ENCODE measurements at places on chromosomes 13 and 19.
A peak's percentile ranks its signal among the peaks of the same experiment; 100 is the strongest.

- no peak for DNase-seq
Observed at GRCh38 chr13:53759016-53759415, 730.4 kb downstream of the OLFM4 start.

DNA sequence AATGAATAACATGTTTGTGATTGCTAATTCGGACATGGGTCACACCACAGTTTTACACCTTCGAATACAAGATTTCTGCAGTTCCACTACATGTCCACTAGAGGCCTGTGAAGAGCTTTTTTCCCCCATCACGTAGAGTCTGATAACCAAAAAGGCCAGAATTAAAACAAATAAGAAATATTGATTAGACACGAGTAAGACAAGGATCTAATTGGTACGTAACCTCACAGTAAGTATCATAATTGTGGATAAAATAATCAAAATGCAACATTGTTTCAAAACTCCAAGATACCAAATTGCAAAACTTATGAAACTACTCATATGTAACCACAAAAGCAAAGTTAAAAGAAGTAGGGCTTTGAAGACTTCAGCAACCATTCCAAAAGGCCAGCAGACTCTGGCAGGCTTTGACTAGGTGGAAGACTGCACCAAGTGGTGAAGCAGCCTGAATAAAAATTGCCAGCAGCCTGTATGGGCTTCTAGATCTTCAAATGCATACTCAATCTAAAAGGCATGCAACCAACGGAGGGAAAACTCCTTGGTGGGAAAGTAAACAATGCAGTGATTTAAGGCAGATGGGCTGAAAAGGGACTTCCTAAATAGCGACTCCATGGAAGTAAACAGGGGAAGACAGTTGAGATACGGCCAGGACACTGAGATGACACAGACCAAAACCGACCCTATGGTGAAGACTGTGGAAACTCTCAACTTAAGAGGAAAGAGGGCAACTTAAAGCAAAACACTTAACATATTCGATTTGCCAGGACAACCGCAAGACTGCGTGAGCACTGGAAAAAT is 56.7 kb downstream of the STARD13 start:
- DNase-seq, result no peak

- DNase-seq, result no peak
Observed at GRCh38 chr19:49811328-49811727, 1.8 kb downstream of the FUZ start.

- DNase-seq, result no peak
Observed at GRCh38 chr13:27481766-27482165, 31.4 kb upstream of the MTIF3 start.

DNA sequence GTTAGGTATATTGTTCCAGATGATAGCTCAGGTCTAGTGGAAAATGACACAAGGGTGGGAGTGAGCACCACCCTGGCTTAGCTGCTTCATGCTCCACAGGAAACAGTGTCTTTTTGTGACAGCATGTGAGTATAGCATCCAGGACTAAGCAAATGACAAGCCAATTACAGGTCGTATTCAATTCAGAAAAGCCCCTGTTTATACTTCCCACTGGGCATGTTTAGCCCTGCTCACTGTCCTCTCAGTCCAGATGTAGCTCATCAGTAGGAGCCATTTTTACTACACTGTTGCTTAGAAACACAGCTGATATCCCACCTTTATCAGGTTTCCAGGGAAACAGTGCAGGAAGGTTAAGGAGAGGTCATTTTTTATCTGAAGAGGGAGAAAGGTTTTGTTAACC is 8.0 kb downstream of the ABHD13 start:
- no peak for DNase-seq

DNA sequence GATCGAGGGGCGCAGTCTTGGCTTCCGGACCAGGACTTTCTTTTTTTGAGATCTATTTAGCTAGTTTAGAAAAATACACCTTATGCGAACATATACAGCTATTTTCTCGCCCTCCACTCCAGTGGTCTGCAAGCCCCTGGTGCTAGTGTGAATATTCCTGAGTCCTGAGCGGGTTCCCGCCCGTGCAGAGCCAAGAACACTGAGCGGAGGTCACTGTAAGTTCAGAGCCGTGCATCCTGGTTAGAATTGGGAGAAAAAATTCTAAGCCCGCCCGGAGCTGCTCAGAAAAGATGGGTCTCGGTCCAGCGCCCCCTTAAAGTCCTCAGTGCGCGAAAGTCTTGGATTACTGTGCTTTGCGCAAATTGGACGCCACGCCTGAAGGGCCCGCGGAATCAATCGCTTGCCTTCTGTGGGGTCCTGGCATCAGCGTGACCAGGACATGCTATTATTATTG is 117.7 kb downstream of the KCNRG start:
- DNase-seq, result no peak

DNA sequence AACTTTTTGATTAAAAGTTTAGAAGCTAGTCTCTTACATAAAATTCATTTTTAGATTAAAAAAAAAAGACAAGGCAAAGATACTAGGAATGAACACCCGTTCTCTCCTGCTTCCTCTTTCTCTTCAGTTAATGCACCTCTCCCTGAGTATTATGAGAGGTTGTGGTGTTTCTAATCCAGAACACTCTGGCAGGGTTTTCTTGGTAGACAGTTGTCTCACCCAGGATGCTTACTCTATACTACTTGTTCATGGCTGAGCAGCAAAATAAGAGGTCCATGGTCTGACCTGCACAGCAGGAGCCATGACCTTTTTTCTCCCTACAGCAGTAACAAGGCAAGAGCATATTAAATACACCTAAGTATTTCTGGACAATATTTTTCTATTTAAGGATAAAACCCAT is 62.0 kb downstream of the MICU2 start:
- DNase-seq, result no peak

DNA sequence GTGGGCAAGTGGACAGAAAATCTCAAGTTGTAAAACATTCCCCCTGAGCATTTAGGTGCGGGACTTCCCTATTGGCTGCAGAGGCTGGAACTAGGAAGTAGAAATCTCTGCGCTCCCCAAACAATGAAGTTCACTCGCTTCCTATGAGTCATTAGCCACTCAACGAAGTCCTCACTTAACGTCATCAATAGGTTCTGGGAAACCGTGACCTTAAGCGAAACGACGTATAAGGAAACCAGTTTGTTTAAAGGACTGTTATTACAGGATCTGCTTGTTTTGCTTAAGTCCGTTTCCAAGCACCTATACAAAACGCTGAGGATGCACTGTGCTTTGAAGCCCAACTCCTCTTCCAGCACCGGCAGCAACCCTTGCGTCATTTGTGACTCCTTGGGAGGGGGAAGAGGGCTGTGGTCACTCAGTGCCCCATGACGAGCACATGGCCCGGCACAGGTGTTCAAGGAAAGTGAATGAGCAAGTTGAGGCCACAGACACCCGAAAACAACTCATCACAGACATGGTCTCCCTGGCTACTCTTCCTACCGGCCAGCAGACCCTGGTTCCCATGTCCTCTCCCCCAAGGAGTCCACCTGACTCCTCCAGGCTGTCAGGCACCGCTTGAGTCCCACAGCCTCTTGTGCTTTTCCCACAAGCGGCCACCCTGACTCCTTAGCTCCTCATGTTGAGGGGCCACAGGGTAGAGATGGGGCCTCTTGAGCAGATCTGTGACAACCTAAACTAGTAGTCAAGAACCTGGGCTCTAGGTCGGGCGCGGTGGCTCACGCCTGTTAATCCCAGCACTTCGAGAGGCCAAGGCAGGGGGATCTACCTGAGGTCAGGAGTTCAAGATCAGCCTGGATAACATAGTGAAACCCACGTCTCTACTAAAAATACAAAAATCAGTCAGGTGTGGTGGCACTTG is 4.8 kb downstream of the RPS16 start:
- DNase-seq, result no peak

GRCh38 chr13:111911754-111912452 is 155.0 kb upstream of the SOX1 start:
- DNase-seq, result no peak

DNA sequence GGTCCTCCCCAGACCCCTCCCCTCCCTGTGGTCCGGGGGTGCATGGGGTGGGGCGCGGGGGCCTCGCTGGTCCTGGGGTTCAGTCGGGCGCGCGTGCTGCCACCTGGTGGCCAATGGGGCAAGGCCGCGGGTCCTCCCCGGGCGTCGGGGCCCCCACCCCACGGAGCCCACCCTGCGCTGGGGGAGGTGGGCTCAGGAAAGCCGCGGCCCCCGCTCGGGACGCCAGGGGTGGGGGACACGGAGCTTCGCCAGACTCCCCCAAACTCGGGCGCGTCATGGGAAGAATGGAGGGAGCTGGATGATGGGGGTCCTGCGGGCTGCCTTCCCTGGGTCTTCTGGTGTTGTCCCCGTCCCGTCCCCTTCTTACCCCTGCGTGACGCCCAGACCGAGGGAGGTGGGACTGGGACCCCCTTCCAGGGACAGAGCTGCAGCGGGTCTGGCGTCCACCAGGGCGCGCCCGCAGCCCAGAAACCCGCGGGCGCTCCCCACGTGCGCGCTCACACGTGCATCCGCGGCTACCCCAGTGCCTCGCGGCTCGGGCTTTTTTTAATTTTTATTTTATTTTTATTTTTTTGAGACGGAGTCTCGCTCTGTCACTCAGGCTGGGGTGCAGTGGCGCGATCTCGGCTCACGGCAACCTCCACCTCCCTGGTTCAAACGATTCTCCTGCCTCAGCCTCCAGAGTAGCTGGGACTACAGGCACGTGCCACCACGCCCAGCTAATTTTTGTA is 19.8 kb upstream of the TCF3 start:
- DNase-seq, result peak; percentile 32

- no peak for DNase-seq
Observed at GRCh38 chr13:31894931-31895330, 136.6 kb upstream of the FRY start.

DNA sequence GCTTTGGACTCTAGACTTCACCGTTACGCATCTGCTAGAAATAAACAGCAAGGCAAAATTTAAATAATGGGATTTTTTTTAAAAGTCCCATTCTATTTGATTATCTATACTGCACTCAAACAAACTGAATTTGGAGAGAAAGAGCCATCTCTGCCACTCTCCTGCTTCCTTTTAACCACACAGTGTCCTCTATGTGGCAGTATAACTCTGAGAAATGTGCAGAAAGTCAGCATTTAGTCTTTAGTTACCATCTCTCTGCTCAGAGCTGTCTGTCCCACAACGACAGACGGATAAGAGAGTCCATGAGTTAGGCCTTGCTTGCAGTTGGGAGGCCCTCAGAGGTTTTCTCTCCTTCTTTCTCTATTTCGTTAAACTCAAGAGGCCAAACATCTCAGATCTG is 21.2 kb downstream of the CCNA1 start:
- no peak for DNase-seq
